ENCODE measurements at places on chromosomes 5 and 9. TPM values are rescaled to one million over a fixed set of nuclear protein-coding genes. Genes with fewer than 3 reads are reported as not detected.

DNA sequence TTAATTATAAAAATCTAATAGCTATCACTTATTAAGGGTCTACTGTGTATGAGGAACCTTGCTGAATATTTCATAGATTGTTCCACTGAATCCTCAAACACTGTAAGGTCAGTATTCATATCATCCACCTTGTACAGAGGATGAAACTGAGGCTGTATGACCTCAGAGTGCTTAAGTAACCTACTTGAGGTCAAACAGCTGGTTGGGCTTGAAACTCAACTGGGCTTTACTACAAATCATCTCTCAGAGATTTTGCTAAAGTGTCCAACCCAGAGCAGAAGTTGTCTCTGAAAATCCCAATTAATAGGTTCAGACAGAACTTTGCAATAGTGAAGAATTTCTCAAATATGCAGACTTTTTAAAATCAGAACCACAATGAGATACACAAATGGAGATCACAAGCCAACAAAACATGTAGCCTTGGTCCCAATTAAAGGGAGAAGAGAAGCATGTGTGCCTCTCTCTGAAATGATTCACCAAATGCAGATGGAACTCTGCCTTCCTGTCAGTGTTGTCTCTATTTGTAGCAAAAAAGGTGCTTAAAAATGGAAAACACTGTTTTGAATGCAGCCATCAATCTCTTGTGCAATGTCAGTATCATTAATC lies 131.4 kb downstream of the FAM114A2 start:
- H3K36me3 ChIP-seq: no peaks in the 10 kb centered on the region
- no peak overlapping the region for H3K27ac ChIP-seq
- DNase-seq: no peak
- H3K4me3 ChIP-seq: no peak overlapping the region

DNA sequence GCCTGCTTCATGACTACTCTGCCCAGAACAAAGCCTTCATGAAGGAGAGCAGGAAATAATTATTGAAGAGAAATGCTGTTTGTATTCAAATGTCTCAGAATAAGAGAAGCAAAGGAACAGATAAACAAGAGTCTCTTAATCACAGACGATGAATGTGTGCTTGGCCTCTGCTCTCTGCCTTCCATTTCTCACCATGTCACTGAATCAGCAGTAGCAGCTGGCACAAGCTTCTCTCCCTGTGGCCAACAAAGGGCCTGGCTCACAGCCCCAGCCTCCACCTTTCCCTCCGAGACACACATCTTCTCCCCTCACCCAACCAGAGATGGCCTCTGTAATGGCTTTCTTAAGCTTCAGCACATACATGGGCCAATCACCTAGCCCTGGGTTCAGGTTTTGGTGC lies 128.1 kb upstream of the SLIT3 start:
- H3K36me3 ChIP-seq: no peaks in the 10 kb centered on the region
- no peak overlapping the region for H3K4me3 ChIP-seq
- no peak for DNase-seq
- H3K27me3 ChIP-seq: no peaks in the 10 kb centered on the region
- H3K4me1 ChIP-seq: peaks cover 17% of the 10 kb centered on the region

DNA sequence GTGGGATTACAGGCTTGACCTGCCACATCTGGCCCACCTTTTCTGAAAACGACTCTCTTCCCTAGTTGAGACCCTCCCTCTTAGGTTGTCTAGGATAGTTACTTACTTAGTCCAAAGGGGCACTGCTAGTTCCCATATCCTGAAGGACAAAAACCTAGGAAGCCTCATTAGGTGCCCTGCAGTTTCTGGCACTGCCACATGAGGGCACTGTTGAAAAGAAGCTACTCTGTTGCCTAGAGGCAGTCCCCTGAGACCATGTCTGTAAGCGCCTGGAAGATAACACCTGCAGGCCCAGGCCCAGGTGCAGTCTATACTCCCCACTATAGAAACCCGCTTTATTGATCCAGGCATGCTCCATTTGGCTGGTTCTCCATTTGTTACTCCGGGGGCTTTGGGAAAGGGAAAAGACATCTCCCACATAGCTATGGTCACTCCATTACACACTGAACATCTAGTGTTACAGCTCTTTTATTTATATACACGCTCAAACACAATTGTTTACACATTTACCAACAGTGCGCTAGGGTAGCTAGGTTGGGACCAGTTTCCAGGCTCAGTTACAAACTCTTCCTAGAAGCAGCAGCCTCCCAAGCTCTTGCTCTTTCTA lies 73.4 kb upstream of the PPARGC1B start:
- peaks cover 4% of the 10 kb centered on the region for H3K27me3 ChIP-seq
- H3K4me1 ChIP-seq: no peaks in the 10 kb centered on the region
- no peak overlapping the region for H3K27ac ChIP-seq

- peaks cover 28% of the 10 kb centered on the region for H3K4me1 ChIP-seq
- H3K36me3 ChIP-seq: peaks cover 14% of the 10 kb centered on the region
- H3K27me3 ChIP-seq: no peaks in the 10 kb centered on the region
- H3K27ac ChIP-seq: no peak overlapping the region
- DNase-seq: no peak
These were observed 8.1 kb downstream of the PFDN1 start for GRCh38 chr5:140294753-140295152.

- no peaks in the 10 kb centered on the region for H3K27me3 ChIP-seq
- no peak overlapping the region for H3K27ac ChIP-seq
- H3K4me3 ChIP-seq: no peak overlapping the region
- no peak for DNase-seq
- no peaks in the 10 kb centered on the region for H3K4me1 ChIP-seq
These were observed 19.7 kb upstream of the PLPP6 start for GRCh38 chr9:4642351-4642750.

DNA sequence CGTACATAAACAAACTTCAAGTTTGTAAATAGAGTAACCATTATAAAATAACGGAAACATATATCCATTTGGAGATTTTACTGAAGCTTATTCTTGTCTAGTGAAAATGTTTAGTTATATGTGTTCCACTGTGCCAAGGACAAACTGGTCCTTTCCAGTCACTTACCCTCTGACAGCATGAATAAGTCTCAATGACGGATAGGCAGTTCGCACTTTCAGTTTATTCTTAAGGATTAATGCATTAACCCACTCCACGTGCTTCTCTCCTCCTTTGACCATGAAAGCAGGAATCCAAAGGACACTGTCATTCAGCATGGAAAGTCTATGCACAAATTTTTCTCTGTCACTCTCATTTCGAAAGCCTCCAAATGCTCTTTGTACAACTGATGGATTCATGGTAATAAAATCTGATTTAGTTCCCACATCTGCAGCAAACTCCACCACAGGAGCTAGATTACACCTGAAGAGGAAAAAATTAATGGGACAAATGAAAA lies 47.1 kb downstream of the ST8SIA4 start:
- no peak overlapping the region for H3K4me3 ChIP-seq
- no peaks in the 10 kb centered on the region for H3K36me3 ChIP-seq
- peaks cover 8% of the 10 kb centered on the region for H3K4me1 ChIP-seq

- peaks cover 32% of the 10 kb centered on the region for H3K4me1 ChIP-seq
- peak; percentile 93 for DNase-seq
- peak within 1 kb of the TSS; percentile 91 for H3K4me3 ChIP-seq
- H3K36me3 ChIP-seq: no peaks in the 10 kb centered on the region
- peak within 1 kb of the TSS; percentile 64 for H3K27ac ChIP-seq
- H3K27me3 ChIP-seq: peaks cover 24% of the 10 kb centered on the region
These were observed at the start of gene COL5A1 for GRCh38 chr9:134641173-134641989. TSS of gene COL5A1 (plus strand) at chr9:134641803. CDS start at chr9:134642188, 385 bp downstream.

GRCh38 chr9:122991370-122991830 lies 42.1 kb upstream of the GPR21 start:
- H3K27ac ChIP-seq: no peak overlapping the region
- H3K4me1 ChIP-seq: no peaks in the 10 kb centered on the region
- peaks cover 5% of the 10 kb centered on the region for H3K36me3 ChIP-seq
- no peaks in the 10 kb centered on the region for H3K27me3 ChIP-seq
- H3K4me3 ChIP-seq: no peak overlapping the region
- DNase-seq: no peak

GRCh38 chr9:123639743-123640142 lies 283.7 kb downstream of the CRB2 start:
- DNase-seq: no peak
- peaks cover 10% of the 10 kb centered on the region for H3K4me1 ChIP-seq
- no peak overlapping the region for H3K4me3 ChIP-seq
- H3K27me3 ChIP-seq: no peaks in the 10 kb centered on the region

DNA sequence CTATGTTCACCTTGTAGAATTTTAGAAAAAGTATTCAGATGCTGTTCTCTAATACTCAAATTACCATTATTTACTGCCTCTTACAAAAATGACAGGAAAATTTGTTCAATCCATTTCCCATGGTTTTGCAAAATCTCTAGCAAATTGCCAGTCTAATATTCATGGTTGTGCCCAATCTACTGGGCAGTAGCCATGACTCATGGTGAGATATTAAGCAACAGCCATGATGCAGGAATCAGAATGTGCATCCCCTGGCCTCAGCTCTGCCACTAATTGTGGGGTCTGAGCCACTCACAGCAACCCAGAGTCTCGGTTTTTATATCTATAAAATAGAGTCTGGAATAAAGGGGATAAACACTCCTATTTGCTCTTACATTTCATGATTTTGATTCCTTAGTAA lies 353.6 kb downstream of the DEPDC1B start:
- no peaks in the 10 kb centered on the region for H3K4me1 ChIP-seq
- DNase-seq: no peak
- no peak overlapping the region for H3K27ac ChIP-seq
- H3K36me3 ChIP-seq: no peaks in the 10 kb centered on the region

- H3K4me1 ChIP-seq: peaks cover 31% of the 10 kb centered on the region
- no peak for DNase-seq
- H3K27me3 ChIP-seq: no peaks in the 10 kb centered on the region
These were observed 112.5 kb upstream of the DMAC1 start for GRCh38 chr9:7912037-7912535.

- peaks cover 3% of the 10 kb centered on the region for H3K27me3 ChIP-seq
- no peaks in the 10 kb centered on the region for H3K4me1 ChIP-seq
- no peak overlapping the region for H3K27ac ChIP-seq
- H3K4me3 ChIP-seq: no peak overlapping the region
- no peak for DNase-seq
These were observed 94.9 kb upstream of the NMUR2 start for GRCh38 chr5:152499814-152500535.

DNA sequence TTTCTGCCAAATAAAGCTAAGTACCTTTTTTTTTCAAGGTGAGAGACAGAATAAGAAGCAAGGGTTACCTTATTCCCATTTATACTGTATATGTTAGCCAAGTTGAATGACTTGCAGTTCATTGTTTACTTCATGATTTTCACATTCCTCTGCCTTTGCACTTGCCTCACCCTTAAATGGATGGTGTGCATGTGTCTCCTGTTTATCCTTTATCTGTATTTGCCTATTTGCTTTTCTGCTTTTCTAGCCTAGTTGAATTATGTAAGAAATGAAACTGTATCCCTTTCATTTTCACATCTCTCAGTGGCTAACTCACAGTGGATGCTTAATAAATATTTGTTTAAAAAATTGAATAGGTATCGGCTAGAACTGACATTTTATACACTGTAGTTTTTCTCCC lies 200.8 kb upstream of the ST8SIA4 start:
- no peak for DNase-seq
- no peaks in the 10 kb centered on the region for H3K27me3 ChIP-seq
- no peak overlapping the region for H3K27ac ChIP-seq
- no peaks in the 10 kb centered on the region for H3K36me3 ChIP-seq
- no peak overlapping the region for H3K4me3 ChIP-seq

DNA sequence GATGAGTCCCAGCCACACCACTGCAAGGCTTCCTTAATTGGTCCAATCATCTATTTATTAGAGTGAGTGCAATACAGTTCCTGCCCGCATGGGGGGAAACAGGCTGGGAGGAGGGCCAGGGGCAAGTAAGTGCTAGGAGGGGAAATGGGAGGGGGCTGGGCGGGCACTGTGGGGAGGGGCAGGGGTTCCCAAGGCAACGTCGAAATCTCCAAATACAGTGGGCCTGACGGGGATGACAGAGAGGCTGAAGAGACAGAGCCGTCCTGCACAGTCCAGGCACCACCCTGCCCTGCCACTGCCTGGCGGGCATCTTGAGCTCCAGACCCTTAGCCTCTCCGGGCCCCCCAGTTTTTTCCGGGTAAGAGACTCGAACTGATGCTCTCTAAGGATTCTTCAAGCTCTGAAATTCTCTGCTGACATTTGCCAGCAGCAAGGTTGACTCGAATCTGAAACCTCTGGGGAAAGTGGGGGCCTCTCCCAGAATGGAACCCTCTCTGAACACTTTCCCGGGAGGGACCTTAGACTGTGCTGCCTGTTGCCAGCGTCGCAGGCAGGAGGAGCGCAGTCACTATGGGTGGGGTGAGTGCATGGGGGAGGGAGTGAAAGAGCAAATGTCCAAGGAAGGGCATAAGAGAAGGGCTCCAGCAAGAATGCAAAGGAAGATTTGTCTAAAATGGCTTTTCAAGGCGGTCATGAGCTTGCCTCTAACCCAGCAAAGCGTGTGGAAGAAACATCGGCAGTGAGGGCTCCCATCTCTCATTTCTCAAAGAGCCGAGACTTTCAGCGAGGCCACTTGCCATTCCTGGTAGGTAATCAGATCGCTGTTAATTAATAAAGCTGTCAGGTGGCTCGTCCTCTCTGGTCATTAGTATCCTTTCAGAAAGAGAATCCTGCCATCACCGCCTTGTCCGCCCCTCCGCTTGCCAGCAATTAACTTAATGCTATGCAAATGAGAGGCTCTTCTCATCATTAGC lies 99.0 kb downstream of the GTF3C4 start:
- DNase-seq: peak; percentile 62
- H3K4me1 ChIP-seq: peaks cover 4% of the 10 kb centered on the region
- H3K27ac ChIP-seq: peak overlapping the region; percentile 90
- peaks cover 9% of the 10 kb centered on the region for H3K36me3 ChIP-seq
- peak overlapping the region; percentile 91 for H3K4me3 ChIP-seq

DNA sequence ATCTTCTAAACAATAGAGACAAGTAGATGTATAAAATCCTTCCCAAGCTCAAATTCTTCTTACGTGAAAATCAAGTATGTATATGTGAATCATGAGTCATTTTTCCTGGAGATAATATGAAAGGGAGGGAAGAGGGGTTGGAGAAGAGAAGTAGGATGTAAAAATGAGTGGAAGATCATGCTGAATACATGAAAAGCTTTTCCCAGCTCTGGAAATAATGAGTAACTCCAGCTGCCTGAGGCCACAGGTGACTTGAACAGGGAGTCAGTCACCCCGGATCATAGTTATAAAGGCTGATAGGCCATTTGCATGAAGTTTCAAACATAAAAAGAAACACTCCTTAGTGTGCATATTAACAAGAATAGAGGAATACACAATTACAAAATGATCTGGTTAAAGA lies 486.7 kb downstream of the EFNA5 start:
- H3K27me3 ChIP-seq: no peaks in the 10 kb centered on the region
- H3K4me1 ChIP-seq: no peaks in the 10 kb centered on the region
- no peaks in the 10 kb centered on the region for H3K36me3 ChIP-seq

FOXD4L3 gene
- not detected for total RNA-seq

ITGA1 gene
- total RNA-seq: 17.0 TPM

IRX2 gene
- total RNA-seq: 31.4 TPM

NADK2 gene
- total RNA-seq: 38.4 TPM

MARCHF3 gene
- total RNA-seq: 4.9 TPM

CD14 gene
- 0.17 TPM for total RNA-seq

SLC28A3 gene
- 2.4 TPM for total RNA-seq

ZDHHC21 gene
- total RNA-seq: 10.1 TPM

CAVIN4 gene
- 6.1 TPM for total RNA-seq

STK32A gene
- 2.0 TPM for total RNA-seq

B4GALT1 gene
- total RNA-seq: 150 TPM

CEL gene
- total RNA-seq: 4.9 TPM
